Mesangial cell (primary cell): ENCODE measurements at places on chromosomes 3 and 15. TPM values are rescaled to one million over a fixed set of nuclear protein-coding genes. Genes with fewer than 3 reads are reported as not detected.

Gene STRIT1
- total RNA-seq, result not detected in 2 replicates

Gene GOLGA6A
- total RNA-seq, result not detected in 2 replicates

Gene LRRC49
- 6.8 and 7.0 TPM in 2 replicates for total RNA-seq

Gene TIPIN
- 3.0 and 8.0 TPM in 2 replicates for total RNA-seq

Gene CHRFAM7A
- total RNA-seq, result 0.16 and 3.0 TPM in 2 replicates

Gene SAMD7
- not detected in 2 replicates for total RNA-seq

Gene TM6SF1
- total RNA-seq, result 0.33 and 1.4 TPM in 2 replicates

Gene KNG1
- not detected in 2 replicates for total RNA-seq

Gene USP50
- total RNA-seq, result not detected in 2 replicates

Gene ATP13A5
- total RNA-seq, result not detected in 2 replicates

Gene TLE3
- 36.8 and 41.4 TPM in 2 replicates for total RNA-seq

Gene ADGRG7
- total RNA-seq, result not detected in 2 replicates

Gene FANCD2OS
- total RNA-seq, result not detected in 2 replicates

Gene ARL14
- not detected in 2 replicates for total RNA-seq

Gene XCR1
- not detected in 2 replicates for total RNA-seq

Gene CD86
- not detected in 2 replicates for total RNA-seq

Gene MESP2
- 0.98 and 1.5 TPM in 2 replicates for total RNA-seq

Gene EHD4
- total RNA-seq, result 23.6 and 39.1 TPM in 2 replicates

Gene REC114
- not detected in 2 replicates for total RNA-seq

Gene TP63
- total RNA-seq, result 0.25 TPM in 1 of 2 replicates, not detected in the other

Gene RTP3
- not detected in 2 replicates for total RNA-seq

Gene RBPMS2
- 0.63 and 1.3 TPM in 2 replicates for total RNA-seq

Gene CHL1
- total RNA-seq, result 5.2 TPM in 1 of 2 replicates, not detected in the other

Gene DRD3
- total RNA-seq, result not detected in 2 replicates

Gene FBXW12
- total RNA-seq, result 0.25 TPM in 1 of 2 replicates, not detected in the other

Gene CHRM5
- total RNA-seq, result under 0.01 TPM in 1 of 2 replicates, not detected in the other
